Astrocyte (in vitro differentiated cells and primary cell): ENCODE measurements at places on chromosomes 4 and X. TPM values are rescaled to one million over a fixed set of nuclear protein-coding genes. Genes with fewer than 3 reads are reported as not detected.

PASD1 gene
- not detected in 2 replicates for total RNA-seq

DNA sequence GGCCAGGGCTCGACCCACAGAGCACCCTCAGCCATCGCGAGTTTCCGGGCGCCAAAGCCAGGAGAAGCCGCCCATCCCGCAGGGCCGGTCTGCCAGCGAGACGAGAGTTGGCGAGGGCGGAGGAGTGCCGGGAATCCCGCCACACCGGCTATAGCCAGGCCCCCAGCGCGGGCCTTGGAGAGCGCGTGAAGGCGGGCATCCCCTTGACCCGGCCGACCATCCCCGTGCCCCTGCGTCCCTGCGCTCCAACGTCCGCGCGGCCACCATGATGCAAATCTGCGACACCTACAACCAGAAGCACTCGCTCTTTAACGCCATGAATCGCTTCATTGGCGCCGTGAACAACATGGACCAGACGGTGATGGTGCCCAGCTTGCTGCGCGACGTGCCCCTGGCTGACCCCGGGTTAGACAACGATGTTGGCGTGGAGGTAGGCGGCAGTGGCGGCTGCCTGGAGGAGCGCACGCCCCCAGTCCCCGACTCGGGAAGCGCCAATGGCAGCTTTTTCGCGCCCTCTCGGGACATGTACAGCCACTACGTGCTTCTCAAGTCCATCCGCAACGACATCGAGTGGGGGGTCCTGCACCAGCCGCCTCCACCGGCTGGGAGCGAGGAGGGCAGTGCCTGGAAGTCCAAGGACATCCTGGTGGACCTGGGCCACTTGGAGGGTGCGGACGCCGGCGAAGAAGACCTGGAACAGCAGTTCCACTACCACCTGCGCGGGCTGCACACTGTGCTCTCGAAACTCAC, 3.6 kb downstream of the MID1IP1 start:
- no peak for DNase-seq

DNA sequence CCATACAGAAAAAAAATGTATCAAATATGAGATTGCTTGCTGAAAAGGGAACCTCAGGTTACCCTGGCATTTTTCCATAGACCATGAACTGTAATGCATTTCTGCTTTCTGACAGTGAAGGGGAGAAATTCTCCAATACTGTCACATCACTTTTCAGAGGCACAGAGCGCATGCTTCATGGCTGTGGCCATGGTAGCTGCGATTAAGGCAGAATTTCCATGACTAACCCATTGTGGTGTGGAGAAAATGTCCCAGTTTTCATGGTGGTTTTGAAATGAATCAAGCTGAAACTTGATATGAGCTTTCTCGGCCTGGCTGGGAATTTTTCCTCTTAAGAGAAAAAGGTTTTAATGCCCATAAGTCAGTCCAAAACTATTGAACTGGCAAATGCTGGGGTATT, 39.5 kb upstream of the MAP3K15 start:
- DNase-seq = peak; percentile 86

GRCh38 chrX:145002771-145003170, 244.5 kb upstream of the SPANXN1 start:
- DNase-seq = peak; percentile 0

GRCh38 chr4:174517502-174518445, 4.5 kb downstream of the HPGD start:
- DNase-seq = no peak

DNA sequence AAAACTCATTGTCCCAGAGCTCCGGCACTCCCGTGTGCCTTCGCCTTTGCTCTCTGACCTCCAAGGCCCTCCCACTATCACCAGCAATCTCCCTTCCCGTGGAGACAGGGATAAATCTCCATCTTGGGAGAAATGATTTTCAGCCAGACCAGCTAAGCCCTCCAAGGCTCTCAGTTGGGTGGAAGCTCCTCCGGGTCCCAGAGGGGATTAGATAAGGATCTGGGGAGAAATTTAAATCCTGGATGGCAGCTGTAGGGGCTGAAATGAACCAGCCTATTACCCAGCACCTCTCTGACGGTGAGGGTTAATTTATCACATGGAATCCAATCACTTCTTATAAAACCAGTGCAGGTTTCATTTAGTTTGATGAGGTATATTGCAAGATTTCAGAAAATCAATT, 366.2 kb downstream of the FBXW7 start:
- no peak for DNase-seq

CYP2U1 gene
- 6.3 and 7.6 TPM in 2 replicates for total RNA-seq
